ENCODE measurements at places on chromosomes 7 and 10.
A peak's percentile ranks its signal among the peaks of the same experiment; 100 is the strongest.

GRCh38 chr10:110625356-110625894 lies 18.7 kb upstream of the RBM20 start:
- no peak for DNase-seq

- DNase-seq = no peak
Observed at GRCh38 chr7:74403521-74404387, 50.0 kb upstream of the GTF2IRD1 start.

- DNase-seq = peak; percentile 72
Observed at GRCh38 chr10:18179891-18180290, 39.7 kb downstream of the CACNB2 start.

DNA sequence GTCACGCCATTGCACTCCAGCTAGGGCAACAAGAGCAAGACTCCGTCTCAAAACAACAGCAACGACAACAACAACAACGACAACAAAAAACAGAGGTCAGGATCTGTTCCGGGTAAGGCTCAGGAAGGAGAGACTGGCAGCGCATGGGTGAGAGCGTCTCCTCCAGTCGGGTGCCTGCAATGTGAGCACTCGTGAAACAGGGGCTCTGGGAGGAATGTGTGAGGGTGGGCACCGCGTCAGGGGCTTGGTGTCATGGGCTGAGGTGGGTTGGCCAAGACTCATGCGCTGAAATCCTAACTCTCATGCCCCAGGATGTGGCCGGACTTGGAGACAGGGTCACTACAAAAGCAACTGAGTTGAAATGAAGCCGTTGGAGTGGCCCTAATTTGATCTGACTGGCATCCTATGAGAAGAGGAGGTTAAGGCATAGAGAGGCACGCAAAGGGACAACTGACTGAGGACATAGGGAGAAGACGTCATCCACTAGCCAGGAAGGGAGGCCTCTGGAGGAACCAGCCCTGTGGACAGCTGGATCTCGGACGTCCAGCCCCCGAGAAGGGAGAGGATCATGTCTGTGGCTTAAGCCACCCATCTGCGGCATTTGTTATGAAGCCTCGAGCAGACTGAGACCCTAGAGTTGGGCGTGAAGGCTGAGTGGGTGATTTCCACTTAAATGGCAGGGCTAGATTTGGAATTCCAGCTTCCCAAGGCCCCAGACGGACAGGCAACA lies 241.5 kb upstream of the PITRM1 start:
- DNase-seq = no peak

DNA sequence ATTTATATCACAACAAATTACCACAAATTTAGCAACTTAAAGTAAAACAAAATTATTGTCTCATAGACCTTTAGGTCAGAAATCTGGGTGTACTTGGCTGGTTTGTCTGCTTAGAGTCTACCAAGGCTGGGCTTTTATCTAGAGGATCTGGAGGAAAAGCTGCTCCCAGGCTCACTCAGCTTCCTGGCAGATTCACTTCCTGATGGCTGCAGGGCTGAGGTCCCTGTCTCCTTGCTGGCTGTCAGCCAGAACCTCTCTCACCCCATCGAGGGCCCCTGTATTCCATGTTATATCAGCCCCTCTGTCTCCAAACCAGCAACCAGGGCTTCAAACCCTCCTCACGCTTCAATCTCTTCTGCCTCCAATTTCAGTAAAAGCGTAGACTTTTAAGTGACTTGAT lies 734.9 kb downstream of the NRG3 start:
- no peak for DNase-seq

DNA sequence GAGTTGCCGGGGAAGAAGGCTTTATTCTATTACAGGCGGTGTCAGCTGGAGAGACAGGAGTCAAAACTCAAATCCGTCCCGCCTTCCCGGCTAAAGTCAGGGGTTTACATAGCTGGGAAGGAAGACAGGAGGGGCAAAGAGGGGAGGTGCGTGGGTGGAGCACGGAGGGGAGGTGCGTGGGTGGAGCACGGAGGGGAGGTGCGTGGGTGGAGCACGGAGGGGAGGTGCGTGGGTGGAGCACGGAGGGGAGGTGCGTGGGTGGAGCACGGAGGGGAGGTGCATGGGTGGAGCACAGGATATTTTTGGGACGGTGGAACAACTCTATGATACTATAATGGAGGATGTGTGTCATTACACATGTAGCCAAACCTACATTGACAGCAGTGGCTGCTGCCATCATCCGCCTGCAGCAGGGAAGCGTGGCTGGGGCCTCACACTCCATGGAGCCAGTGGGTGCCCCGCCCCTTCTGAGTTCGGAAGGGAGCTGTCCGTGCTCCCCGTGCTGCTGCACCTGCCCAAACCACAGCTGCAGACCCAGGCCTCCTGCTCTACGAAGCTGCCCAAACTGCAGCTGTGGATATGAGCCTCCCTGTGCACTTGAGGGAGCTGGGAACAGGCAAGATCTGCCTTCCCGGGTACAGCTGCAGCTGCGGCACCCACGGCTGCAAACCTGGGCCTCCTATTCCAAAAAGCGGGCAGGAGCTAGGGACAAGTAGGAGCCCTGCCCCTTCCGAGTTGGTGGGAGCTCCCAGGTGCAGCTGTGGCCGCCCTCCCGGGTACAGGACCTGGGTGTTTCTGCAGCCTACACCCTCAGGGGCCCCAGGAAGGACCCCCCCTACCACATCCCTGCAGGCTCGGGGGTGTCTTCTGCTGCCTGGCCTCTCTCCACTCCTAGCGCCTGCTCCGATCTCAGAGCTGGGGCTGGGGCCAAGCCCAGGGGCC lies 119.4 kb downstream of the DYNC2I1 start:
- DNase-seq = no peak

DNA sequence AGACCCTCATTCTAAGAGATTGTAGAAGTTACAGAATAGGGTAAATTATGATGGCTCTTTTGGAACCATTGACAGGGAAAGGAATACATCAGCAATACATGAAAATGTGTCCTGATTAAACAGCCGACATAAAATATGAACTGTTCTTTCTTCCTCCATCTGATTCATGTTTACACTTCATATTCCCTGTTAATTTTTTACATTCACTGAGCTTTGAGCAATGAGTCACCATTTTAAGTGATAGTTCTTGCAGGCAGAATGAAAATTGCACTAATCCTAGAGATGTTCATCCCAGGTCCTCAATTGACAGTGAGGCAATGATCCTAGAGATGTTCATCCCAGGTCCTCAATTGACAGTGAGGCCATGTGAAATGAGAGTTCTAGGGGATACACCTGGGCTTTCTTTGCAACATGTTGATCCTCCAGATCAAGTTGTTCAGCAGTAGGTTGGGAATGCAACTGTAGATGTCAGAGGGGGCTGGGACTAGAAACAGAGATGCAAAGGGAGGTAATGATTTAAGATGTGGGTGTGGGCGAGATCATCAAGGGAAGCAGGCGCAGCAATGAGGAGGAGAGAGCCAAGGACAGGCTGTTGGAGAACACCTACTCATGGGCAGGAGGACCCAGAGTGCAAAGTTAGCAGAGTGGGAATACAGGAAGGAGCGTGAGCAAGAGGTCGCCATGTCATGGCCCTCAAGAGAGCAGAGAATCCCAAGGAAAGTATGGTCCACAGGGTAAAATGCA lies 138.7 kb downstream of the ZNF365 start:
- no peak for DNase-seq

DNA sequence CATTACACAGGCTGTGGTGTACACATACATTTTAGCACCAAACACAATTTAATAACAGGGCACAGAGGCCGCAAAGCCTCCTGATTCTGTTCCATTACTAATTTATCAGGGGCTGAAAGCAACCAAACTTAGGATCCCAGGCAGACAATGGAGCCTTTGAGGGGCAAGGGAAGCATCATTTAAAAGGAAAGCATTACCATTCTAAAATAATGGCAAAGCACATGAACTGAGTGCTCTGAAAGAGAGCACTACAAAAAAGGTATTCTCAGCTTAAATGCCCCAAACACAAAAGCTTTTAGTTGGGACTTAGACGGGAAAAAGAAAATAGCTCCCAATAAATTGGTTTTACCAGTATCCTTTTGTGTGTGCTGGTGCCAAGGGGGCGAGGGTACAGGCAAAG lies 282.0 kb upstream of the ETV1 start:
- no peak for DNase-seq

- DNase-seq = no peak
Observed at GRCh38 chr7:105101864-105102263, 87.9 kb downstream of the KMT2E start.

GRCh38 chr10:90855126-90855525 lies 2.7 kb downstream of the HTR7 start:
- no peak for DNase-seq

- peak; percentile 73 for DNase-seq
Observed at GRCh38 chr7:24821045-24821753, 63.9 kb upstream of the GSDME start.

- DNase-seq = no peak
Observed at GRCh38 chr7:102387064-102387463, 9.1 kb upstream of the PRKRIP1 start.

DNA sequence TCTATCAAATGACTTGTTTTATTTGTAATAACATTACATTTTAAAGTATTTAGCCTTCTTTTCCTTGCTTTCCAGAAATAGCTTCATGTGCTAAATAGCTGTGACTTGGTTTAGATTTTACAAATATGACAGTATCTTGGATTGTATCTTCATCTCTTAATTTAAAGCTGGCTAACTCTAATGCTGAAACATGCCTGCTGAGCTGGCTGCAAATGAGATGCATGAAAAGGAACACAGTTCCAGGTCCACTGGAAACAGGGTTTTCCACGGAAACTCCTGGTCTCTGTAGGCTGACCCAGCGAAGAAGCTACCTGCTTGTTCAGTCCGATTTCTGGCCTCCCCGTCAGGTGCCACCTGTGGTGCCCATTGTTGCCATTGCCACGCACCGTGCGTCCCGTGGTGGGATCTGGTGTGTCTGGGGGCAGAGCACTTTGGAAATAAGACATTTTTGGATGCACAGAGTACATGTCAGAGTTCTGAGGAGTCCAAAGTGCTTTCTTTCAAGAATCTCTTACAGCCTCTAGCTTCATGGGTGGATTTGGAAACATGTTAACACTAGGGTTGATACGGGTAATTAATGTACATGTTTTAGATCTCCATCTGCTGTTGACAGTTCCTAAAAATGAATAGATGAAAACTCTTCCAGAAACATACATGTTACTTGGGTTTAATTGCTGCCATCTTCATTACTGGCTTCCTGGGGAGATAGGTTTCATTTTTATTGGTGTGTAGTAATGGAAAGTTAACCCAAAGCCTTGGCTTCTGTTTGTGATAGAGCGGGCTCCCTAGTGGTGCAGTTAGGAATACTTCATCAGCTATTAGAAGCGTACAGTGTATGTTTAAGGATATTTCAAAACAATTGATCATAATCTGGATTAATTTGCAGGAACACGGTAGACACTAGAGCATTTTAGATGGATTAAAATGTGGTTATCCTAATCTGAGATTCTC lies 45.0 kb downstream of the SHH start:
- DNase-seq = no peak

- no peak for DNase-seq
Observed at GRCh38 chr7:105775580-105775979, 100.8 kb downstream of the ATXN7L1 start.

DNA sequence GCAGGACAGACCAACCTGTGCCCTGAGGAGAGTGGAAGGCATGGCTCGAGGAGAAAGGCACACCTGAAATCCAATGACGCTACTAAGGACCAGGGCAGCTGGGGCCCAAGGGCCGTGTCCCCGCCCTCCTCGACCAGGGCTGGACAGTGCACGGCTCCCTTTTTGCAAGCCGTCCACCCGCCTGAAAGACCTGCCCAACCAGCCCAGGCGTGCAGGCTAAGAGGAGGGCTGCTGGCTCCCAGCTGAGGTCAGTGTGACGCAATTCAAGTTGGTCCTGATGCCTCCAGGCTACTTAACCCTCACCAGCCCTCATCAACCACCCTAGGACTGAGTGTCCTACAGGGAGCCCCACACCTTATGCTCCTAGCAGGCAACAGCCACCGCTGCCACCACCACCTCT lies 69.3 kb downstream of the DLG5 start:
- no peak for DNase-seq

DNA sequence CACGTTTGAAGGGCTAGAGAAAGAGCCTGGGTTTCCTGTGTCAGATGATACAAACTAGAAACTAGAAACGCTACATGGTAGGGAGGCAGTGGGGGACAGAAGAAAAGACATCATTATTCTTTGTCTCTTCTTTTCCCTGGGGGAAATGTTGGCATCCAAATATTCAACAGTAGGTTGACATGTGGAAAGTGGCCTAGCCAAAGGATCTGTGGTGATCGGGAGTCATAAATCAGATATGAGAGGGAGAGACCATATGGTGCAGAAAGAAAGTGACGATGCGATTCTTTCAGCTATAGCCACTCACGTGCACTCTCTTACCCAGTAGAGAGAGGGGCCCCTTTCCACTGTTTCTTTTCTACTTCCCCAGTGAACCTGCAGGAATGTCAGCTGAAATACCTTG lies 964.7 kb downstream of the LRMDA start:
- DNase-seq = no peak

DNA sequence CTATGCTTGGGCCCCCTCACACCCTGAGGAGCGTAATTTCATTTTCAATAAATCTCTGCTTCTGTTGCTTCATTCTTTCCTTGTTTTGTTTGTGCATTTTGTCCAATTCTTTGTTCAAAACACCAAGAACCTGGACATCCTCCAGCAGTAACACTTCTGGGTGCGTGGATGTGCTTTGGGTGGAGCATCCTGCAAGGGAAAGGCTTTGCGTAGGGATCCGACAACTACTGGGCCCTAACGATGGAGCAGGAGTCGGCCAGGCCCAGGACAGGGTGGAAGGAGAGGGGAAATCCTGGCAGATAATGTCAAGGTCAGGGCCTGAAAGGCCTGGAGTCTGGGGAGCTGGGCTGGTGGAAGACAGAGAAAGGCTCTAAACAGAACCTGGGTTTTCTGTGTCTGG lies 231.8 kb downstream of the ADAM12 start:
- DNase-seq = no peak

GRCh38 chr10:117616179-117616578 lies 73.6 kb downstream of the EMX2 start:
- no peak for DNase-seq

GRCh38 chr7:31478721-31479120 lies 35.2 kb upstream of the ITPRID1 start:
- DNase-seq = no peak

GRCh38 chr7:30556840-30557239 lies 37.8 kb upstream of the GARS1 start:
- DNase-seq = peak; percentile 94

DNA sequence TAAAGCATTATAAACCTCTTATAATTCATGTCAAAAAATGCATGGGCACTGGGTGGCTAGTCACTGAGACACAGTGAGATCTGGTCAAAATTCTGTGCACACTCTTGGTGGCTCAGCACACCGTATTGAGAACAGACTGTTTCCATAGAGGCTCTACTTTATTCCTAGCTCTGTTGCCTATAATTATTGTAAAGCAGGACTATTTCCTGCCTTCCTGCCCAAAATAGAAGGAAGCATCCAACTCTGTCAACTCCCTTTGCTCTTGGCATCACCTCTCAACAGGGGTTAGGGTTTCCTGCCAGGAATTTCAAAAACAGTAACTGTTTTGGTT lies 45.1 kb downstream of the PTN start:
- no peak for DNase-seq

- no peak for DNase-seq
Observed at GRCh38 chr10:129332476-129332875, 134.6 kb upstream of the MGMT start.

DNA sequence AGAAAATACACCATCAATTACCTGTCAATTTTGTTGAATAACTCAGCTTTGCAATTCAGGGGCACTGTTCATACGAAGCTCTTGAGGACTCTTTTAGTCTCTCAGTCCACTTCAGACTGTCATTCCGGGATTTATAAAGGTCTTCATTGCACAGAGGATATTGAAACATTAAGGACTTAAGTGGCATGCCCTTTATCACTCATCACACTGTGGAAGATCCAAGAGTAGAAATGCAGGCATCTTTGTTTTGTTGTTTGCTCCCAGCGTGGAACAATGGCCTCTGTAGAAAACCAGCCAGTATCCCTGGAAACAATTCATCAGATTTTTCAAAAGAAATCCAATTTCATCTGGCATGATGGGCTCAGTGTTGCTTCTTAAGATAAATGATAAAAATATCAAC lies 66.3 kb upstream of the LRGUK start:
- no peak for DNase-seq

All from astrocyte of the cerebellum (primary cell).